ENCODE measurements at places on chromosomes 3 and 15.

GRCh38 chr3:165502707-165503106 lies 306.5 kb upstream of the SLITRK3 start:
- H3K4me1 ChIP-seq = no peaks in the 10 kb centered on the region
- no peak overlapping the region for H3K4me3 ChIP-seq
- no peaks in the 10 kb centered on the region for H3K36me3 ChIP-seq
- no peaks in the 10 kb centered on the region for H3K27me3 ChIP-seq

- no peak for DNase-seq
- no peaks in the 10 kb centered on the region for H3K36me3 ChIP-seq
- no peak overlapping the region for H3K4me3 ChIP-seq
- peaks cover 10% of the 10 kb centered on the region for H3K27me3 ChIP-seq
- H3K4me1 ChIP-seq = peaks cover 7% of the 10 kb centered on the region
- H3K27ac ChIP-seq = no peak overlapping the region
Measured at GRCh38 chr15:31499953-31500765, 173.5 kb downstream of the KLF13 start.

DNA sequence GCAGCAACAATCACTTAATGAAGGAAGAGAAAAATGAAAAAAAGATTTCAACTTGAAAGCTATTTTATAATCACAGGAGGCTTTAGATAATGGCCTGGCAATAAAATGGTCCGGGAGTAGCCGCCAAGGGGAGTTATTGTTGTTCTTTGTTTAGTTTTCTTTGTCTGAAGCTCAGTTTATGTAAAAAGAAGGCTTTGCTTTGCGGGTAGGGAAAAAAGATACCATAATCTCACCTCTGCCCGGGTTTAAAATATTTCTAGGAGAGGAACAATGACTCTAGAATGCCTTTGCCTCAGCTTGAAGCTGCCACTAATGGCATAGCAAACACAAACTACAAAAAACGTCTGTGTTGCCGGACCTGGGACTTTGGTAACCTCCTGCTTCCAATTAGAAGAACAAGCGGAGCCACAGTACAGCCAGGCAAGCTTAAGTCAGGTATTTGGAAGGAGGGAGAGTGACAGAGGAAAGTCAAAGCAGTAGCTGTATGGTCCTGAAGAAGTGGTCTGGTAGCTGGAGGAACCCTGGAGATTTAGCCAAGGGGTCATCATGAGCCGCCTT lies 764.5 kb downstream of the TUSC7 start:
- no peaks in the 10 kb centered on the region for H3K4me1 ChIP-seq
- no peaks in the 10 kb centered on the region for H3K27me3 ChIP-seq
- H3K27ac ChIP-seq = no peak overlapping the region
- no peak for DNase-seq
- no peaks in the 10 kb centered on the region for H3K36me3 ChIP-seq
- H3K4me3 ChIP-seq = no peak overlapping the region

DNA sequence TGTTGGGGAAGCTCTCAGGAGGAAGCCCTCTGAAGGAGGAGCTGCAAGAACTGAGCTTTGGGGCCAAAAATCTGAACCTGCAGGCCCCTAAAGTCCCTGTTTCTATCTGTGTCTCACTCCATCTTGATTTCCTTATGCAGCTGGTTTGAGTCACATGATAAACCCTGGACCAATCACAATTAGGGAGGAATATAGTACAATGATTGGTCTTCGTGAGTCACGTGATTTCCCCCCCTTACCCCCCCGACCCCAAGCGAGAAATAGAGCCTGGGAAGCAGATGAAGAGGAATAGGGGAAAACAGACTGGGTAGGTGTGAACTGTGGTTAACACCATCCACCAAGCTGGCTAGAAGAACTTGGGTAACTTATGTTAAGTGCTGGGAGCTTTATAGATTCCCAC lies 12.9 kb downstream of the CRABP1 start:
- H3K36me3 ChIP-seq = no peaks in the 10 kb centered on the region
- H3K27ac ChIP-seq = no peak overlapping the region
- H3K4me3 ChIP-seq = no peak overlapping the region
- no peaks in the 10 kb centered on the region for H3K4me1 ChIP-seq

- no peaks in the 10 kb centered on the region for H3K36me3 ChIP-seq
- no peak overlapping the region for H3K4me3 ChIP-seq
- peaks cover 23% of the 10 kb centered on the region for H3K4me1 ChIP-seq
- no peak for DNase-seq
Measured at GRCh38 chr3:45042162-45042561, 16.1 kb downstream of the CLEC3B start.

DNA sequence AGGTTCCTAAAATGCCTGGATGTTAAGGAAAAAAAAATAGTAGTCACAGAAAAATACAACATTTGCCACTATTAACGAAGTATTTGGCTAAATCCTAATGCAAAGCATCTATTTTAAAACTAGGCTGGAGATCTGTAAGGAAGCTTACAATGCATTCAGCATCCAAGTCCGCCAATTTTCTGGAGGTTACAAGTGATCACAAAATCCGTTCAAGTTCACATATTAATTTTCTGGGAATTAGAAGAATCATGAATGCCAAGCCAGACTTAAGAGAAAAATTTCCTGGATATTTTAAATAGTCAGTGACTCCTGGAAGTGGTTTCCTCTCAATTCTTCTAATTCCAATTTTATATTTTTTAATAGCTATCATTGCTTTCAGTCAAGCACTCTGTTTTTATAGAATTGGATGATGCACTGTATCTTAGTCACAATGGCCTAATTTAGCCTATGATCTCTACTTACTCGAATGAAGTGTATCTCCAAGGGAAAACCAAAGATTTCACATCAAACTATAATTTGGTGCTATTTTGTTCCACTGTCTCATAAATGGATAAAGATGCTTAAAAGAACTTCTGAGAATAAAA lies 60.4 kb downstream of the P3H2 start:
- no peaks in the 10 kb centered on the region for H3K27me3 ChIP-seq
- no peak overlapping the region for H3K4me3 ChIP-seq
- no peaks in the 10 kb centered on the region for H3K36me3 ChIP-seq
- DNase-seq = no peak
- H3K4me1 ChIP-seq = no peaks in the 10 kb centered on the region

DNA sequence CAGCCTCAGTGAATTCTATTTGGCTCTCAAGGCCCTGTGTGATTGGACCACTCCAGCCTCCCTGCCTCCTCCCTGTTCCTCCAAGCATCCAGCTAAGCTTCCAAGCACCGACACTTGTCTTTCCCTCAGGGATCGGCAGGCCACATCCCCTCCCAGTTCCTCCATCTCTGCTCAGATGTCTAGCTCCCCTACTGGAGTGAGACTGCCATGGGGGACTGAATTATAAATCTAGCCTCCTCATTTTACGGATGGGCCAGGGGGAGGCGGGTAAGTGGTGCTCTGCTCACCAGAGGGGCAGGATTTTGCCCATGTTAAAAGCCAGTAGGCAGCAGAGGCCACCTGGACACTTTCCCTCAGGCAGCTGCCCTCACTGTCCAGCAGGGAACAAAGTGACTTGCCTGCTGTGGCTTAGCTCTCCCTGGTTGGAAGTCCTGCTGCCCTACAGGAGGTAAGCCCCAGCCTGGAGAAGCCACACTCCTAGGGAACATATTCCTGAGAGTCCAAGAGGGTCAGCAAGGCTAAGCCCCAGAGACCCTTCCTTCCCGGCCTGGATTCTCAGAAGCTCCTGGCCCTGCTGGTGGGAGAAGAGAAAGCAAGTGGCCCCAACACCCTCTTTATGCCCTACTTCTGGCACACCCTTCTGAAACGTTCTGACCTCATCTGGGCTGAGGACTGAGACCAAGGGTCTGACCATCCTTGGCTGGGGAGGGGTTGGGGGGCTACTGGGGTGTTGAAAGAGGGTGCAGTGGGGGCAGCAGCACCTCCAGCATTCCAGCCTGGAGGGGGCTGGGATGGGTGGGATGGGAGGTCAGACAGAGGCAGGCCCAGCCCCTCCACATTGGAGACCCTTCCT lies 9.1 kb upstream of the HHATL start:
- H3K27me3 ChIP-seq = peaks cover 7% of the 10 kb centered on the region
- H3K4me1 ChIP-seq = no peaks in the 10 kb centered on the region
- H3K4me3 ChIP-seq = no peak overlapping the region
- DNase-seq = peak; percentile 14
- H3K27ac ChIP-seq = no peak overlapping the region
- no peaks in the 10 kb centered on the region for H3K36me3 ChIP-seq

Data from activated naive CD8-positive, alpha-beta T cell treated with anti-CD3 and anti-CD28 coated beads, Interleukin-2, amount 10 ng/mL, durations not matched to agents 7 days and 5 days (primary cell).